MCF 10A (cell line): ENCODE measurements at places on chromosomes 11 and 22.

GRCh38 chr22:48635031-48635430, 1192.6 kb downstream of the BRD1 start:
- no peak for DNase-seq

DNA sequence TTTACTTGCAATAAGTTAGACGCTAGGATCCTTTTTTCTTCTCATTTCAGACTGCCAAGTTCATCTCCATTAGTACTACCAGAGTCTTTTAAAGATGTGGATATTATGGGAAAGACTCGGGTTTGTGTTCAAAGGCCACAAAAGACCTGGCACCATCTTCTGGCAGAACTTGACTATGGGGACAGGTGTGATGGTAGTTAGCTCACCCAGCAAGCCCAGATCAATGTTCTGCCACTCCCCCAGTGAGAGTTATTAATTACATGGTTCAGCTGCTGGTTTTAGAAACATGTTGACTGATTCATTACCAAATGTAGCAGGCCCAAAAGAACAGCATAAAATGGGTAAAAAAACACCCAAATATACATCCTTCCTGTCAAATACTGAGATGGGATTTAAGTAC, 333.5 kb upstream of the PITPNB start:
- DNase-seq, result no peak

- DNase-seq, result no peak
Measured at GRCh38 chr11:72760539-72761405, 8.6 kb upstream of the ARAP1 start.

DNA sequence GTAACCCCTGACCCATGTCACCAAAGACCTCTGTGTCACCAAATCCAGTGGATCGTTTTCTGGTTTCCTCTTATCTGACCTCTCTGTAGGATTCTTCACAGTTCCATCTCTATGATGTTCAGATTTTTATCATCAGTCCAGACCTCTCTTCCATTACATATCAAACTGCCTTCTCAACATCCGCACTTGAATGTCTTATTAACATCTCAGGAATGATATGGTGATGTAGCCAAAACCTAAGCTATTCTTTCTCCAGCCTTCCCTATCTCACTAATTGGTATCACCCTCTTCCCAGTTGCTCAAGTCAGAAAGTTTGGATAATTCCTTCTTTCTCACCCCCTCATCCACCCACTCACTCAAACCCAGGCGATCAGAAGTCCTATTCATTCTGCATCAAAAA, 13.4 kb downstream of the APLNR start:
- DNase-seq, result no peak

DNA sequence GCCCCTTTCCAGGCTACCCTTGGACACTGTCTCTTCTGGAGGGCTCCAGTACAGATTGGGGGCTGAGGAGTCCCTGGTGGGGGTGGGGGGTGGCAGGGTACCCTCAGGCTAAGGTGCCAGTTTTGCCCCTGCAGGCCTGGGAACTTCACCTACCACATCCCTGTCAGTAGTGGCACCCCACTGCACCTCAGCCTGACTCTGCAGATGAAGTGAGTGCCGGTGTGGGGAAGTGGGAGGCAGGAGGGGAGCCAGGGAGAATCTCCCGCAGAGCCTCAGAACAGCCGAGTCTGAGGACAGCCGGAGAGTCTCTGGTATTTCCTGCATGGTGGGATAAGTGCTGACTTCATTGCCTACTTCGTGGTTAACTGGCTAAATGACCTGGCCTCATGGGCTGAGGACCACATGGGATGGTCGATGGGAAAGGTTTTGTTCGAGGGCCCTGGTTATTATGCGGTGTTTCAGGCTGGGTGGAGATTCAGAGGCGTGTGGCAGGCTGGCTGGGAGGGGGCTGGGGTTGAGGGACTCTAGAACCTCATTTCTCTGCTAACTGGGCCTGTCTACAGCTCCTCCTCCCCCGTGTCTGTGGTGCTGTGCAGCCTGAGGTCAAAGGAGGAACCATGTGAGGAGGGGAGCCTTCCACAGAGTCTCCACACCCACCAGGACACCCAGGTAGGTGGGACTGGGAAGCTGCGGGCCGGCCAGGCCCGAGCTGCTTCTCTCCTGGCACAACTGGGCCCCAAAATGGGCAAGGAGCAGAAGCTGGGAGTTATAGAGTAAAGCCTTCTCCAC, 8.5 kb downstream of the TMEM258 start:
- DNase-seq, result no peak

DNA sequence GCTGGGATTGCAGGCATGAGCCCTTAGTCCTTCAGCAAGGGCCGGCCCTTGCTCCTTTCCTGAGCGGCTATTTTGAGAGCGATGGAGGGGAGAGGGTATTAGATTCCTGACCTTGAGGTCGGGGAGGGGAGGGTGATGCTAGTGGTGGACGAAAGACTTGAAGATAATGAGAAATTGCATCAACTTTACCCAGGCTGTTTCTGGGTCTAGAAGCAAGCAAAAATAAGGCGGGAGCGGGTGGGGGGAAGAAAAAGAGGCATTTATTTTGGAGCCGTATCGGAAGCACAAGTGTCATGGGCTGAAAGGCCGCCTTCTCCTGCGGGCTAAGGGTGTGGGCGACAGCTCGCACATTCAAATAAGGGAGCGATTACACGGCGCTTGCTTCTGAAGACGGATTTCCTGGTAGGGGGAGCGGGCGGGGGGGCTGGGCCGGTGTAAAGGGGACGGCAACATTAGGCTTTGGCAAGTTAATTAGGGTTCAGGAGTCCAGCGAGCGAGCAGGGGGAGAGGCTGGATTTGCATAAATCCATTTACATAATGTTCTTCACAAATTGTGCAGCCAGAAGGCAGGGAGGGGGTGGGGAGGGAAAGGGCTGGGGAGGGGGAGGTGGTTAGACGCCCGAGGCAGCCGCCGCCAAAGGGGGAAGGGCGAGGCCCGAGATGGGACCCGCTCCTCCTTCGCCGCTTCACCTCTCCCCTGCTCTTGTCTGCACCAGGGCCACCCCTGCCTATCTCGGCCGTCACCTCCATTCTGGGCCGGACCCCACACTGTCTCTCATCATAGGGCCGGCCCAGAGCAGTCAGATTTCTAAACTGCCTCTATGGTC, 245.9 kb downstream of the MIAT start:
- DNase-seq, result no peak

GRCh38 chr11:8533332-8533731, 60.7 kb downstream of the STK33 start:
- DNase-seq, result peak; percentile 48

DNA sequence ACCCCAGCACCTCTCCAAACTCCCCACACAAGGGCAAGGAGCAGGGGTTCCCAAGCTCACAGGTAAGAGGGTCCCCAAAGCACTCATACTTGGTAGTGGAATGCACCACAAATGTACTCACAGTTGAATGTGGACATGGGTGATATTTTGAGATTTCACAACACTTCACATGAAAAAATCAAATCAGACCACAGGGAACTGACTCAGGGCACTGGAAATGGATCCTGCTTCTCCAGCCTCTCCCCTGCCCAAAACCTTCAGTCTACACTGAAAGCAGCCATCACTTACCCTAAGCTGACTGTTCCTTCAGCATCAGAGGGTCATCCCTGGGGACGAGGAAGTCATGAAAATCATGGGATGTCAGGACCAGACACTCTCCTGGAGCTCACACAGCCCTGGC, 40.2 kb downstream of the SCGB1A1 start:
- DNase-seq, result no peak

- peak; percentile 28 for DNase-seq
Measured at GRCh38 chr11:26730414-26731083, 8.7 kb upstream of the SLC5A12 start.

- peak; percentile 74 for DNase-seq
Measured at GRCh38 chr11:46006418-46007070, 84.1 kb downstream of the LARGE2 start.

DNA sequence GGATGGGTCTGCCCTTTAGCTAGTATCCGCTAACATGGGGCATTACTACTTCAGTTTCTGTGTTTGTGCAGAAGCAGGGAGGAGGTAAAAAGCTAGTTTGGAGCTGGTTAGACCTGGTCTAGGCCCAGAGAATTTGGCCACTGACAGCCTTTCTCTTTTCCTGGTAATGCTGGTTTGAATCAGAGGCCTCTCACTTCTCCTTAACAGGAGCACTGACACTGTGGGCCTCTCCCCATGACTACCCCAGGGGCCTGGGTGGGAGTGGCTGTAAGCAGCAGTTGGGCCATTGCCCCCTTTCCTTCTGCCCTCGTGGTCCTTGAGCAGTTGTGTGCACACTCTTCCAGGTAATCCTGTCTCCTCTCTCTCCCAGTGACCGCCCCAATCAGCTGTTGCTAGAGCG, 8.5 kb upstream of the SLC25A18 start:
- no peak for DNase-seq

DNA sequence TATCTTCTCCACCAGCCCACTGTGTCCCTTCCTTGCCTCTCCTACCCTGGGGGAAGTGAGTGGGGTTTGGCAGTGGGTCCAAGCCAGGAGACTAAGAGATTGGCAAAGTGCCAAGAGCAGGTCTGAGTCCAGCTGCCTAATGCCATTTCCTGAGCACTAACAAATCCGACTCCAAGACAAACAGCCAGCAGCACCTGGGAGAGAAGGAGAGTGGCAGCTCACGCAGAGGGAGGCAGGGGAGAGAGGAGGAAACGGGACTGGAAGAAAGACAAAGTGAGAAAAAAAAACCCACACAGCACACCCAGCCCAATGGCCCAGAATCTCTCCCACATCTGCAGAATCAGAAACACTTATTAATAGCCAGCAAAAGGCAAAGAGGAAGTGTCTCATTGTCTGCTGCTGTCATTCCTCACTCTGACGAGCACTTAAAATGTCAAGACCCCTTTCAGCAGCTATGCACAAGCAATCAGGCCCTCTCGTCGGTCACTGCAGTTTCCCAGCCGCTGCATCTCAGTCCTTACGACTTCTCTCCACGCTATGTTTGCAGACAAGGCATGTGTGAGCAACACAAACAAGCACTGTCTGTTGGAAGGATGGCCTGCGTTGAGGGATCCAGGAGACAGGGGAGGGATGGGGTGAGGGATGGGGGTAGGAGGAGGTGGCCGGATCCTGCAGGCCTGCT, 558.4 kb upstream of the CADM1 start:
- no peak for DNase-seq

DNA sequence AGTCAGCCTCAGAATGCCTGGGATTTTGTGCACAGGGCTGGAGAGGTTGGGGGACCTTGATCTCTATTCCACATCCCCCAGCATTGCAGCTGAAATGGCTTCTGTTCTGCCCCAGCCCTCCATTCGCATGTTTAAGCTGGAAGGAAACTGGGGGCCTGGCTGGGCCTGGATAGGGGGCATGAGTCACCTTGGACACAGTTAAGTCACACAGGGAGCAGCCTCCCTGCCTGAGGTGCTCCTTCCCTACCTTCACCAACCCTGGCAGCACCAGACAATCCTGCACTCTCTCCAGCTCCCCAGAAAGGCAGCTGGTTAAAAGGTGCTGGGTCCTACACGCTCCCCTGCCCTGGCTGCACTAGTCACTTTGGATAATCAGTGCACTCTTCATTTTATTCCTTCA, 763 bp downstream of the SMIM45 start:
- DNase-seq, result no peak
